ENCODE measurements at places on chromosomes 6 and 20.

GRCh38 chr6:41656002-41656691, 17.9 kb downstream of the MDFI start:
- peak; percentile 34 for DNase-seq

DNA sequence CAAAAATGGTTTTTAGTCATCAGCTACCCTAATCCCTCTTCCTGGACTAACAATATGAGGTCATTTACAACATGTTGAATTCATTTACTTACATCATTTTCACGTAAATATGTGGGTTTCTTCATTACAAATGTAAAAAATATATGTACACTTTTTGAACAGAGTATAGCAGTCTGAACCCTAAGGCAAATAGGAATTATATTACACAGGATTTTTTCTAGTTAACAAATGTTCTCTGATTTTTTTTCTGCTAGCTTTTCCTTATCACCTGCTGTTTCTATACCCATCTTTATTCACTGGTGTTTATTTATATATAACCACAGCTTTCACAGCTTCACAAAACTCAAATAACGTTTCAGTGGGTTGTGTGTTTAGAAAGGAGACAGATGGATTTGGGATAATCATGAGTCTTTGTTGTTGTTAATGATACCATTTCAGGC, 21.0 kb upstream of the CD2AP start:
- DNase-seq: no peak

DNA sequence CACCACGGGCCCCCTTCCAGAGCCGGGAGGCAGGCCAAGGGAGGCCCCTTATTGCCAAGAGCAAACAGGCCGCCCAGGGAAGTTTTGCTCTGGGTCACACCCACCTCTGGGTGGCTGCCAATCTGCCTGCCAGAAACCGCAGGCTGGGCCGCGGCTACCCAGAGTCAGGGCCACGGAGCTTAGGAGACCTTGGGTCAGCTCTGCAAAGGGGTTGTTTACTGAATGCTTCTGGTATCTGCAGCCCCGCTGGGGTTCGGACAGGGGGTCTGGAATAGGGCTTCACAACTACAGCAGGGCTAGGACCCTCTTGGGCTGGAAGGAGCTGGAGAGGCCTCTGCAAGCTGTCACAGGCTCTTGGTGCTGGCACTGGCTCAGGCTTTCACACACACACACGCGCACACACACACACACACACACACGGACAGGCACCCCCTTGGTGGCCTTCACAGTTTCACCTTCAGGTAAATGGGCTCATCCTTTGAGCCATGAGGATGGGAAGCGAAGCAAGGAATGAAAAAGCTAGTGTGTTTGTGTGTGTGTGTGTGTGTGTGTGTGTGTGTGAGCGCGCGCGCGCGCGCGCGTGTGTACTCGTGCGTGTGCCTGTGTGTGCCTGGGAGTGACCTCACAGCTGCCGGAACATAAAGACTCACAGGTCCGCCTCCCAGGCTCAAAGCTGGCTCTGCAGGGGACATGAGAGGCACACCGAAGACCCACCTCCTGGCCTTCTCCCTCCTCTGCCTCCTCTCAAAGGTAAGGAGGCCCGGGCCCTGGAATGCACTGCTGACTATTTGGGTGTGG, at the start of gene CCN5:
Gene CCN5 (plus strand): TSS at position 669 of the 798 bp plus-strand sequence. CDS start 22 bp downstream, at position 691.
- peak; percentile 95 for DNase-seq

DNA sequence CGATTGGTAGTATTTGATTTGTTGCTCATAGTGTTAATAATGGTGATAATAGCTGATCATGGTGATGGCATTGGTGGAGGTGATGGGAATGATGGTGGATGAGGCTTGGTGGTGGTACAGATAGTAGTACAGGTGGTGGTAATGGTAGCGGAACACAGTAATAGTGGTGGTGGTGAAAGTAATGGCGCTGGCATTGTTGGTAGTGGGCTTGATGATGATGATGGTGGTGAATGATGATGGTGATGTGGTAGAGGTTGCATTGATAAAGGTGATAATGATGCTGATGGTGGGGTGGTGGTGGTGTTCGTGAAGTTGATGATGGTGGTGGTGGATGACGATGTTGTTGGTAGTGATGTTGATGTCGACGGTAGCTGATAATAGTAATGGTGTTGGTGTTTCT, 24.6 kb upstream of the CLIC5 start:
- DNase-seq: no peak

DNA sequence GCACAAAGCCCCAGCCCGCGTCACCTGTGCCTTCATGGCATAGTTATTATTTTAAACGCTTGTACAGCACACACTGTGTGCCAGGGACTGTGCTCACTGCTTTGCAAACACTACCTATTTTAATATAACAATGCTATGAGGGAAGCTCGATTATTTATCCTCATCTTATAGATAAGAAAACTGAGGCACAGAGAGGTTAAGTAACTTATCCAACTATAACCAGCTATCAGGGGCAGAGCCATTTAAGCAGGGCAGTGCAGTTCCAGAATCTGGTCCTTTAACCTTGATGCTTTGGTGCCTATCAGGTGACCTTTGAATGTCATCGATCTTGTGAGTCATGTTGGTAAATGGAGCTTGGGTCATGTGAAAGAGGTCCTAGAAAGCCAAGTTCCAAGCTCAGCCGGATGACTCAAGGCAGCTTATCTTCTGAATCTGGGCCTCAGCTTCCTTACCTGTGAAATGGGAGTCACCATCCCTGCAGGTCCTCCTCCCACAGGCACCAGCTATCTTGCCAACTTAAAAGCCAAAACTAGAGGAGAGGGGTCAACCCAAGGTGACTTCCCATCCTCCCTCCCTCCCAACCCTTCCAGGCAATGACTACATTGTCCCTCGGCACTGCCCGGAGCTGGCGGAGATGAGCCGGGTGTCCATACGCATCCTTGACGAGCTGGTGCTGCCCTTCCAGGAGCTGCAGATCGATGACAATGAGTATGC, 56.4 kb upstream of the TTPAL start:
- peak; percentile 46 for DNase-seq

- DNase-seq: peak; percentile 85
Measured at GRCh38 chr6:138161338-138162110, at the start of gene ARFGEF3. TSS of gene ARFGEF3 (plus strand) at chr6:138161939. CDS start at chr6:138162087, 148 bp downstream.

- DNase-seq: no peak
Measured at GRCh38 chr20:9474835-9475415, 39.5 kb upstream of the LAMP5 start.

DNA sequence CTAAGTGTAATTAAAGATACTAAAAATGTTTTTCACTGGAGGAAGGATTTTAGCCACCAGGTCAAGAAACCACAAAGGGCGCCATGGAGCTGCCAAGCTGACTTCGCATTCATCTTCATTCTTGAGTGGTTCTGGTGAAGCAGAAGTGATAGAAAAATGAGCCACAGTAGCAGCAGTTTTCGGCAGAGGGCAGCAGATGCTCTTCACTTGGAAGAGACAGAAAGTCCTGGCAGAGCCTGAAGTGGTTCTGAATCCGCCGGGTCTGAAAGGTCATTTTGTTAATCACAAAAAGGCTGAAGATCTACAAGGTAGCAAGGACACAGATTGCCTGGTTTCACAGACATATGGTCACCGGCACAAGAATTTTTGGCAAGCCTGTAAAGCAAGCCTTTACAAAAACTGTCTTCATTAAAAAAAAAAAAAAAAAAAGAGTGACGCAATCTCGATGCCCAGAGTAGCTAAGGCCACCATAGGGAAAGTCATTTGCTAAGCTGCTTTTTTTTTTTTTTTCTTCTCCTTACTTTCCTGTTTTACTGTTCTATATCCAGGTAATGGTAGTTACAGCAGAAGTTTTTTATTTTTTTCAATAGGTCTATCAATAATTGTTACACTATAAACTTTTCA, 345.1 kb upstream of the AGPAT4 start:
- DNase-seq: no peak

DNA sequence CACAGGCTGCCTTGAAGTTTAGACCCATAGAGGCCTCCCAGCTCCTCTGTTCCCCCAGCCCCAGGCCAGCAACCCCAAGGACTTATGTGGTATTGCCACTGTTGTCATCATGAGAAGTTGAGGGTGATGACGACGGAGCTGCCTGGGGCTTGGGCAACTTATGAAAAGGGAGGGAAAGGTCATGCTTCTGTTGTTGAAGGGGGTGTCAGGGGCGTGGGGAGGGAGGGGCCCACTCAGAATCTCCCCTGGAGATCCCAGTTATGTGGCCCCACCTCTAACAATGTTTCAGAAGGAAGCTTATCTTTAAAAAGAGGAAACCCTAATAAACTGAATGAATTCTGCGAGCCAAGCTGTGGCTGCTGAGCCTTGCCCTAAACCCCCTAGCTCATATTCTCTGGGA, 4.2 kb downstream of the ADTRP start:
- DNase-seq: no peak

GRCh38 chr6:7974938-7975763, 64.6 kb upstream of the TXNDC5 start:
- peak; percentile 79 for DNase-seq

DNA sequence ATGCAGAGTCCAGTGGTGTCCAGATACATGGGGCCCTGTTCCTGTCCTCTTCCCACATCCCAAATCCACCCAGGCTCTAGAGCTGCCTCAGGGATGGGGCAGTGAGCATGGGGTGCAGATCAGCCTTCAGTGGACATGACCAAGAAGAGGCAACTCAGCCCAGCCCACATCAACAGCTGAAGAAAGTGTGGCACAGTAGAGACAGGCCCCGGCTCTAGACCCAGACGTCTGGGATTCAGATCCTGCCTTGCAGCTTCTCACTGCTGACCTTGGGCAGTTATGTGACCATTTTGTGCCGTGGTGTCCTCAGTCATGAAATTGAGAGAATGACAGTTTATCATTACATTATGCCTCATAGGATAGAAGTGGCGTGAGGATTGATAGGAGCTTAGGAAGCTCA, 54.6 kb upstream of the CST7 start:
- no peak for DNase-seq

DNA sequence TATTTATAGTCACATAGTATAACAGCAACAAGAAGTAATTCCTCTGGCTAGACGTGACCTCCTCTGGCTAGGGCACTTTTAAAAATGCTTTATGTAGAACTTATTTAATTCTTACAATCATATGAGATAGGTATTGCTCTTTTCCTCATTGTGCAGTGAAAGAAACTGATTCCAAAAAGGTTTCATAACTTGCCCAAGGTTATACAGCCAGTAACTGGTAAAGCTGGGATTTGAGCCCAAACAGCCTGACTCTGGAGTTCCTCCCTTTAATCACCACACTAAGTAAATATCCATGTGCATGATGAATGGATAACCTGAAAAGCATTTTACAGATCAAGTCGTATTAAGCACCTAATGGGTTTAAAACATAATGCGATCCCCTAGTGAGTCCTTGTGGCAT, 214.6 kb downstream of the PRL start:
- no peak for DNase-seq

DNA sequence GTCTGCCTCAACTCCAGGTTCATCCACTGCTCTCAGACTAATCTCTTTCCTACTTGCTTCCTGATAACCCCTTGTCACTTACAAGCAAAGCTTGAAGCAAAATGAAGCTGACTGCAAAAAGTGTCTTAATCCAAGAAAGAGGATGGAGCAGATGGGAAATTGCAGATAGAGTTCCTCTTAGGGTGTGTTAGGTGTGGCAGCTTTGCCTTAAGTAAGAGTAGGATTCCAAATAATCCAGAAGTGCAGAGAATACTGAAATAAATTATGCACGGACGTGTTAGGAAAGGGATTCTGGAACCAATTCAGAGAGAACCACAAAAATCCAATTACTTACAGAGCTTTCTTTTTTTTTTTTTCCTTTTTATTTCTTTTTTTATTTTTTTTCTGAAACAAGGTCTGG, 6.1 kb upstream of the RPL7L1 start:
- DNase-seq: no peak

- no peak for DNase-seq
Measured at GRCh38 chr6:68240726-68241125, 394.4 kb upstream of the ADGRB3 start.

DNA sequence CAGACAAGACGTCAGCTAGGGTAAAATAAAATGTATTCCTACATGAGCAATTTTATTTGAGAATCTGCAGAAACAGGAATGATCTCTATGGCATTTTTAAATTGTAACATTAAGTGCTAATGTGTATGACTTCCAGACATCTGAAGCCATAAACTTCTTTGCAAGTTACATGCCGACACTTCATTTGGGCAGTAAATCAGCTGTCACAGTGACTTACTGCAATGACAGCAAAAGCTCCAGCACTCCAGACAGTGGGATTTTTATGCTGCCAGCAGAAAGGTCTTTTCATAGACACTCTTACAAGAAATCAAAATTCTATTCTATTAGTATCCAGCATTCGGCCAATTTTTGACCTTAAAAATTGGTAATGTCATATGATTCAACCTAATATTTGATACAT, 156.3 kb upstream of the SNX9 start:
- no peak for DNase-seq

GRCh38 chr6:135906972-135907465, 55.5 kb downstream of the PDE7B start:
- DNase-seq: no peak

DNA sequence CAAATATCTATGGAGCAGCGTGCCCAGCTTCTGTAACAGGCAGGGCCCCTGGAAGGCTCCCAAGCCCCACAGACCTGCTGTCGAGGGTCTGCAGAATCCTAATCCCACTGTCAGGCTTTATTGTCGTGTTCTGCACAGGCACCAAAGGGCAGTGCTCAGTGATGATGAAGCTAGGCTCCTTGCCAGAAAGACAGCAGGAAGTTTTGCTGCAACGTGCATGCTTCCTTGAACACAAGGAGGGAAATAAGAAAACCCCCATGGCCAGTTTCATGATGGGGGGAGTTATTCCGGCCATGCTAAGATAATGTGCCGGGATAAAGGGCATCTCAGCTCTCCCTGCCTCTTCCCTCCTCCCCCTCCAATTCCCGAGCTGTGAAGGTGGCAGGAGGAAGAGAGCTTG, 109.4 kb upstream of the KCNG1 start:
- no peak for DNase-seq

GRCh38 chr20:17987988-17988387, 19.2 kb downstream of the MGME1 start:
- no peak for DNase-seq

- DNase-seq: no peak
Measured at GRCh38 chr6:8080362-8081151, 16.4 kb upstream of the BLOC1S5 start.

DNA sequence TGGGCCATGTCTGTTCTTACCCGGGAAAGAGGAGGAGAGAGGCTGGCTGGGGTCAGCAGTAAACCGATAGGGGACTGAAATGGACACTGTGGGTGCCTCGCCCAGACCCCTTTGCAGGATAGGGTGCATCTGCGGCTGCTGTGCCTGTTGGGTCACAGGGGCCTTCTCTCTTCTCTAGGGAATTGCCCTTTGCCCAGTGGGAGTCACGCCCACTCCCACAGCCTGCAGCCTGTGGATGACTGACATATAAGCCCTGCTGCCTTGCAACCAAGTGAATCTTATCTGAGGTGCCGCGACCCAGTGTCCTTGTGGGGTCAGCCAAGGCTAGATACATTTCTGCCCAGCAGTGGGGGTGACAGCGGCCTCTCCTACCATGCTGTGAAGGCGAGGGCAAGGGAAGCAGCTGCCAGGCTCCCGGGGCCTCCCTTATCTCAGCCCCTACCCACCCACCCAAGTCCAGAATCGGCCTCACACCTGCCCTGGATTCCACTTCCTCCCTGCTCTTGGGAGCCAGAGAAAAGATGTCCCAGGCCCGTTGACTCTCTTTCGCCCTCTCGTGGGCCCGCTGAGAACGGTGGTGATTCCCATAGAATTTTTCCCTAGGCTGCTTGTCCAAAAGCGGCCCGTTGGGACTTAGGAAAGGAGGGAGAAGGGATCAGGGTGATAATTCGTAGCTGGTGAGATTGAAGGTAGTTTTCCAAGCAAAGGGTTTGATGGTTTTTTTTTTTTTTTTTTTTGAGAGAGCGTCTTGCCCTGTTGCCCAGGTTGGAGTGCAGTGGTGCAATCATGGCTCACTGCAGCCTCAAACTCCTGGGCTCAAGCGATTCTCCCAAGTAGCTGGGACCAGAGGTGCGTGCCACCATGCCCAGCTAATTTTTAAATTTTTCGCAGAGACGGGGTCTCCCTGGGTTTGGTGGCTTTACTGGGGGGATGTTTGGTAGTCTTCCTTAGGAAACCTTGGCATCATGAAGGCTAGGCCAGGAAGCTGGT, 76.4 kb upstream of the RNF24 start:
- DNase-seq: peak; percentile 71
